ENCODE measurements at places on chromosomes 4 and X.

GRCh38 chrX:129783291-129783713, 3.6 kb downstream of the SASH3 start:
- no peak for DNase-seq

DNA sequence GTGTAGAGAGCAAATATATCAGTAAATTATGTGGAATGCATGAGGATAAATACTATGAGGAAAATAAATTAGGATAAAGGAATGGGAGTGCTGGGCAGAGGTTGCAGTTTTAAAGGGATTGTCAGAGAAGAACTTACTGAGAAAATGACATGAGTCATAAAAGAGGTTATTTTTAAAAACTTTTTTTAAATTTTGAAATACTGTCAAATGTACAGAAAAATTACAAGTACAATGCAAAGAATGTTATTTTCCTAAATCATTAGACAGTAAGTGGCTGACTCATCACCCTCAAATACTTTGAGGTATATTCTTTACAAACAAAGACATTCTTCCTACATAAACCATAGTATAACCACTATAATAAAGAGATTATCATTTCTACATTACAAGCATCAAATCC, 29.8 kb upstream of the H2AZ1 start:
- DNase-seq, result no peak

- no peak for DNase-seq
These were observed 45.2 kb upstream of the RPA4 start for GRCh38 chrX:96838537-96838936.

GRCh38 chrX:53239474-53239873, 14.5 kb upstream of the KDM5C start:
- DNase-seq, result no peak

DNA sequence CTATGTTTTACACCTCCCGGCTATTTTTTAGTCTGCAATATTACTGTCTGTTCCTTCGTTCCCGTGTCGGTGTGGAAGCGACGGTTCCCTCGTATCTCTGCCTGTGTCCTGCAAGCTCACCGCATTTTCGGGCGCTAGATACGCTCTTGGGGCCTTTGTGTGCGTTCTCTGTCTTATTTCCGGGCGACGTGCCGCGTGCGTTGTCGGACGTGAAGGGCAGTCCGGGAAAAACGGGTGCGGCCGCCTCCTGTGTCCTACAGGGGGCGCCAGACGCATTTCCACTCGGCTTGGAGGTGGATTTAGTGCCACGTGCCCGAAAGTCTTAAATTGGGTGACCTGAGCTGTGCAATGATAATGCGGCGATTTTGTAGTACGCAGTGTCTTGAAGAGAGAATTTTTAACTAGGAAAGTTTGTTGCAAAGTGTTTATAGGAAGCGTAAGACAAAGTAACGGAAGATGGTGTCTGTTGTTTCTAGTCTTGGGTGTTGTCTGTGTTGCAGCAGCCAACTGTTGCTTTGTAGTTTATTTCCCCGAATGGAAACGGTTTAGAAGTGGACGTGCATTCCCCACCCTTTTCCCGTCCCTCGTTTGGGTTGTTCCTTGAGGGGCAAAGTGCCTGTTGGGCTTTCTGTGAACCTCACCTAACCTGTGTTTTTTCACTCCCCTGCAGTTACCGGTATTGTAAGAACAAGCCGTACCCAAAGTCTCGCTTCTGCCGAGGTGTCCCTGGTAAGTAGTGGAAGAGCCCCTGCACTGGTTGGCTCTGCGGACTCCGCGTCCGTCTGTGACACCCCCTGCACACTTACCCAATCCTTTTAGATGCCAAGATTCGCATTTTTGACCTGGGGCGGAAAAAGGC, 720 bp downstream of the RPL10 start:
- DNase-seq, result peak; percentile 36

GRCh38 chr4:89284828-89285227, 22.8 kb downstream of the GPRIN3 start:
- DNase-seq, result no peak

DNA sequence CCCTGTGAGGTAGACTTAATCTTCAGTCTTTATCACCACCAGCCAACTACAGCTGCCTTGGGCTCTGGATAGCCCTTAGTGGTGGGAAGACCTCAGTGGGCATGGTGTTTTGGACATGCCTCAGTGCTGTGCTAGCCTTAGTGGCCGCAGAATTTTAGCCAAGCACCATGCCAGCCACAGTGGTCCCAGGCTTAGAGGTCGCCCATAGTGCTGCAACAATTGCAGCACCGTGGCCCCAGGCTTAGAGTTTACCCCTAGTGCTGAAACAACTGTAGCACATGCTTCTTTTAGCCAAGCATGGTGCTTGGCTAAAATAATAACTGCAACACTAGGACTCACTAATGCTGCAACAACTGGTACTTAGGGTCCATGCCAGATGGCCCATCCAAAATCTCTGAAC, 38.9 kb upstream of the SULT1B1 start:
- DNase-seq, result no peak

DNA sequence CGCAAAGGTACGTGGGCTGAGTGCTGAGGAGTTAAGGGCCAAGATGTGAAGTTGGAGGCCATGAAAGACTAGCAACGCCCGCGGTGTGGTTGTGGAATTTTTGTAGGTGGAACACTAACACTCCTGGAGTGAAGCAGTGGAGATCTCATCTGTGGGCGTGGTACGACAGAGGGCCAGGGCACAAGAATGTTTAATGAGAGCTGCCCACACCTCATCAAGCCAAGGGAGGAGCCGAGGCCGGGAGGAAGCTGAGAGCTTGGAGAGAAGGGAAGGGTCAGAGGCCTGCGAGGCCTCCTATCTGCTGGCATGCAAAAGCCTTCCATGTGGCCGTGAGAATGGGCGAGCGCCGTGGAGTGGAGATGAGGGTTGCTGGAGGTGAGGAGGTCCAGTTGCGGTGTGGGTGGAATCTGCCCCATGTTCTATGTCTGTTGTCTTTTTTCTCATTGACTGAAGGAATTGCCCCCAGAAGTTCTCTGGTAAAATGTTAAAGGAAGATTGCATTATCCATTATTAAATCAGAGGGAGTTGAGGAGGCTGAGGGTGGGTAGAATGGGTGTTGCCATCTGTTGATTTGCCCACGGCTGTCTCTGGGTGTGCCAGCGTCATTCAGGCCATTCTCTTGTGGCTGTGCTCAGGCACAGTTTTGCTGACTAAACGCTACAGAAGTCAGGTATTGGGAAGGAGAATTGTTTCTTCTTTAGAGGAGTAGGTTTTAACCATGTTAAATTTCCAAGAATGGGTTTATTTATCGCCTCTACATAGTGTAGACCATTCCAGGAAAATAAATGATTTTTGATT, 19.8 kb downstream of the SNX25 start:
- no peak for DNase-seq

- DNase-seq, result no peak
These were observed 9.3 kb downstream of the LCORL start for GRCh38 chr4:18012134-18012806.

DNA sequence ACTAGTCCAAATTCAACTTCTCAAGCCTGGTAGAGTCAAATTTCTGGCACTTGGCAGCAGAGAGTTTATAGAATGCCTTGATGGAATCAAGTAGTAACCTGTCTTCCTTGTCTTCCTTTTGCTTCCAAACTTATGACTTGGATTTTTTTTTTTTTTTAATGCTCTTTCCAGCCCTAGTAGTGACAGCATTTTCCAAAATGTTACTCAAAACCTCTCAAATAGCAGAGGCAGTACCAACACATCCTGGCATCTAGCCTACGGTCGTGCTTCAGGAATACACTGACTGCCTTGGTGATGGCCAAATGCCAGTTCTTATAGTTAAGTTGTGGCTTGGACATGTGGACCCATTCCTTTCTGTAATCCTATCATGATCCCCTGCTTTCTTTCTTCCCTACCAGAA, 46.0 kb downstream of the GALNT7 start:
- no peak for DNase-seq

DNA sequence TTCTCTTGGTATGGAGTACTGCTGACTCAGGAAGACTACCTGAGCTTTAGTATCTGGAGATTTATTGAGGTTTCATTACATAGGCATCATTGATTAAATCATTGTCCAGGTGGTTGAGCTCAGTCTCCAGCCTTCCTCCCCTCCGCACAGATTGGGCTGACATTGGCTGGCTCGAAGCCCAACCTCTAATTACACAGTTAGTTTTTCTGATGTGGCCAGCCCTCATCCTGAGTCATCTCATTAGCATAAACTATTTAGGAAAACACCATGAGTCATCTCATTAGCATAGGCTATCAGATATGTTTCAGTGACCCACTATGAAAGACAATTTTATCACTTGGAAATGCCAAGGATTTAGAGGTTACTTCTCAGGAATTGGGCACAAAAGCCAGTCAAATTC, 93.9 kb upstream of the ANKRD50 start:
- DNase-seq, result no peak

DNA sequence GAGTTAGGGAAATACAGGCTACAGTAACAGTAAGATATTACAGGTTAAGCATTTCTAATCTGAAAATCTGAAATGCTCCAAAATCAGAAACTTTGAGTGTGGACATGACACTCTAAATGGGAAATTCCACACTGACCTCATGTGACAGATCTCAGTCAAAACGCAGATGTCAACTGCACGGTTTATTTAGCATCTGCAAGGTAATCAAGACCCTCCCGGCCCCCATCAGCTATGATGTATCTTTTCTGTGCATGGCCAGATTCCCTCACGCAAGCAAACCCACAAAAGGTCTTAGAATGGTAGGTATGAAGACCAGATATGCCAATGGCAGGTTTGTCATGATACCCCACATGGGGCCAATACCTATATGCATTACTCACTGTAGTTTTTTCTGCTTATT, 82.8 kb downstream of the COQ2 start:
- no peak for DNase-seq

DNA sequence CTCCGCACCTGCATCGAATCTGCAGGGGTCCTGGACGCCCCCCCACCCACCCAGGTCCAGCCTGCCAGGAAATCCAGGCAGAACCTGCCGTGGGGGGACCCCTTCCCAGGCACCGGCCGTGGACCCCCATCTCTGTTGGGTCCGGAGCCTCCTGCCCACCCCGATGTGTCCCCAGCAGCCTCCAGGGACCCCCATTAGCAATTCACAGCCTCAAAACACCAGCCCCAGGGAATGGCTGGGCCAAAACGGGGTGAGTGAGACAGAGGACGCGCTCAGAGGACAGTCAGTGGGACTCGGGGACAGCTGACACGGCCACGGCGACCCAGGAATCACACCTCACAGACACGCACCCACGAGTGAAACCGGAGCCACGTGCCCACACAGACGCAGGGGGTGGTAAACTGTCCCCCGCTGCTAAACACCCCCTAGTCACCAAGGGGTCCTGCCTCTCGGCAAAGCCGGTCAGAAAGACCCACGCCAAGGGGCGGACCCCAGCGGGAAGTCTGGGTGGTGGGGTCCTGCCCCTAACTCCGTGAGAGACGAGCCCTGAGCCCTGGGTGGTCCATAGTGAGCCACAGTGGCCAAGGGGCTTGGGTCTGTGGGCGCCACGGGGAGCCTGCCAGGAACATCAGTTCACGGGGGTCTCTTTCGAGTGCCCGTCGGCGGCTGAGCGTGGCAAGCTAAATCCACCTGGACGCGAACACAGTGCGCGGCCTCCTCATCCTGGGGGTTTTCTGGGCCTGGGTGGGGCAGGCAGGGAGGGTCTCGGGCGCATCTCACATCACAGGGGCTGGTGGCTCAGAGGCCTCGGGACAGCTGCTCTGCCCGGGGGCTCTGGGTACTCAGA, 126.5 kb upstream of the NKX1-1 start:
- DNase-seq, result no peak

GRCh38 chr4:184104419-184105101, 113.1 kb downstream of the ENPP6 start:
- no peak for DNase-seq

DNA sequence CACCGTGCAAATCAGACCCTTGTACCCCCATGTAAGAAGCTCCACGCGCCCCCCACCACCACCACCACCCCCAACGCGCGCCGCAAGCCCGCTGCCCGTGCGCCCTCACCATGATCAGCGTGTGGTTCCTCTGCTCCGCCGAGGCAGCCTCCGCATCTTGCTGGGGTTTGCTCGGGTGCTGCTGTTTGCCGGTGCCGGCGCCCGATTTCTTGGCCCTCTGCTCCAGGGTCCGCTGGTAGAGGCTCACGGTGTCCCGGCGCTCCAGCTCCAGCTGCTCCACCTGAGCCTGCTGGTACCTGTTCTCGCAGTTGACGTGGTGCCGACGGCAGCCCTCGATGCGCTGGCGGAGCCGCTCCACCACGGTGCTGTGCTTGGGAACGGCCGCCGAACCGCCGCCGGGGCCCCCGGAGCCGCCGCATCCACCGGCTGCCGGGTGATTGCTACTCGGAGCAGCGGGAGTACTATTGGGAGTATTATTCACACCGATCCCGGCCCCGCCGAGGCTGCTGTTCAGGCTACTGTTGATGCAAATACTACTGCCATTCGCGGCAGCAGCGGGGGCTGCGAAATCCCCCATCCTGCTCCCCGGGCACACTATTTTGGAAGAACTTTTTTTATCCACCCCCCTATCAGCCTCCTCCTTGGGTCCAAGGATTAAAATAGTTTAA, 1.1 kb downstream of the MAML3 start:
- DNase-seq, result peak; percentile 47

DNA sequence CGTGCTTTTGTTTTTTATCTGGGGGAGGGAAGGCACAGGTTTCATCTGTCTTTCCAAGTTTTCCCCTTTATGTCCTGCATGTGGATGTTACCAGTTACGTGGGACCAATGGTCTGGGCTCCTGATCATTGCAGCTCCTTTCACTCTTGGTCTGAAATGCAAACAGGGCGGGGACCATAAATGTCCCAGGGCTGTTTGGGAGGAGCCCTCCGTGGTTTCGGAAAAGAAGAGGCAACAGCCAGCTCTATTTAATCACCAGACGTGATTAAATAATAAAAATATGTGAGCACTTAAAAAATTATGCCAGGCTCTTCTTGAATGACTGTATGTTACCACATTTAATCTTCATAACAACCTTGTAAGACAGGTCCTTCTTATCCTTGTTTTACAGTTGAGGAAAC, 30.8 kb upstream of the C1GALT1C1 start:
- no peak for DNase-seq

- no peak for DNase-seq
These were observed 214.4 kb upstream of the LEF1 start for GRCh38 chr4:108383157-108383556.

DNA sequence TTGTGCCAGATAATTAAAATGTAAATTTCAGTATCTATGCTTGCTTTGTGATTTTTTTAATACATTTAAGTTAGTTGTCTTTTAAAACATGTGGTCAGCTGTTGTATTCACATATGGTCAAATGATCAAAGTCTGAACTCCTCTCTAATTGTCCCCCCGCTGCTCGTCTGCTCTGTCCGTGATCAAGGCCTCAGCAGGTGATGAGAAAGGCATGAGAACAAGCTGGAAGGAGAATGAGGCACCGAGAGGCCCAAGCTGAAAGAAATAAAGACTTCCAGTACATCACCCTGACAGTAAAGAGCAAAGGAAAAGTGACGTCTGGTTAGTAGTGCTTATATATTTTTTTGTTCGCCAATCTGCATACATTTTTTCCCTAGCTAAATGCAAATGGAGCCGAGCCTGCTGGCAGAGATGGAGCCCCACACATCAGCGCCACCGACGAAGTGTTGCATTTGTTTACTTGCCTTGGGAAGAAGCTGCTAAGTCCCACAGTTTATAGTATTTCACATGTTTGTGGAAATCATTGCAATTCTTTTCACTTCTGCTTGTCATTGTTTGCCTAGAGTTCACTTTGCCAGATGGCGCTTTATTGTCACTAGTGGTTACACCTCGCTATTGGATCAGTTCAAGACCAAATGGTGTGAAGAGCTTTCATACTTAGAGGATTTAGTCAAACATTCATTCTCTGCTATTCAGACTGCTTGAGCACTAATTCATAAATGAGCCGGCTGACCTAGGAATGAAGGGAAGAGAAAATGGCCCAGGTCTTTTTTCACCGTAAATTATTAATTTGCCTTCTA, 181.5 kb downstream of the ZIC3 start:
- DNase-seq, result no peak
